Hematopoietic multipotent progenitor cell treated with erythropoietin and hydrocortisone succinate and interleukin-3 and kit ligand, for 8 days (in vitro differentiated cells): ENCODE measurements at places on chromosomes 3 and 15.

- DNase-seq = no peak
Observed at GRCh38 chr3:55333046-55333445, 154.1 kb downstream of the WNT5A start.

GRCh38 chr3:128932516-128933212 lies 53.2 kb downstream of the ACAD9 start:
- DNase-seq = no peak

DNA sequence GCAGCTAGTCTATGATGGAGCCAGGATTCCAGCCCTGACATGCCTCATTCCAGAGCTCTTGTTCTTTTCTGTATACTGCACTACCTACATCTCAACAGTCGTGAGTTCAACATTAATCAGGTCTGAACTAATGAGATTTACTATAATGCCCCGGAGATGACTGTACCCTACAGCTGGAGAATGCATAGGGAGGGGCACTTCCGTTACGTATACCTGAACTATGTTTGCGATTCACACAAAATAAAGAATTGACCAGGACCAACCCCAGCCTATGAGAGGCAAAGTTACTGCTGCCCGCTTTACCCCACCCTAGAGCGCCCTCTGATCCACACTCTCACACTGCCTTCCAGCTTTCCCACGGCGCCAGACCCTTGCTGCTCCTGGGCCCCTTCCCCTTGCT lies 97.0 kb downstream of the IGF2BP2 start:
- DNase-seq = no peak

- no peak for DNase-seq
Observed at GRCh38 chr3:94423578-94423977, 360.7 kb downstream of the NSUN3 start.

GRCh38 chr3:39241561-39241960 lies 38.3 kb downstream of the CX3CR1 start:
- DNase-seq = no peak

GRCh38 chr3:147758771-147759170 lies 349.6 kb downstream of the ZIC1 start:
- no peak for DNase-seq

DNA sequence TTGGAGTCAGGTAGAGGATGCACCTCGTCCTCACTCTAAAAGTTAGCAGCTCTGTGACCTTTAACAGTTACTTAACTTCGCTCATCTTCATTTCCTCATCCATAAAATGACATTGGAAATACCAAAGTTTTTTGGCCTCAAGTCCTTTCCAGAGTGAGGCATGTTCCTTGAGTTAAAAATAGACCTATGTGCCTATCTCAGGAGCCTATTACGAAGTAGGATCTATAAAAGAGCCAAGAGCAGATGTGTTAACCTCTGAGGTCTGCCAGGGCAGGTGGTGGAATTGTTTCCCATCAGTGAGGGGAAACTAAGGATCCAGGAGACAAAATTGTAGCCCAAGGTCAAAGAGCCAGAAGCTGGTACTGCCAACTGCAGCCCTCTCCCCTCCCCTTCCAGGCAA lies 120.4 kb upstream of the EIF1B start:
- no peak for DNase-seq

GRCh38 chr3:53238051-53238850 lies 17.6 kb downstream of the TKT start:
- peak; percentile 34 for DNase-seq

DNA sequence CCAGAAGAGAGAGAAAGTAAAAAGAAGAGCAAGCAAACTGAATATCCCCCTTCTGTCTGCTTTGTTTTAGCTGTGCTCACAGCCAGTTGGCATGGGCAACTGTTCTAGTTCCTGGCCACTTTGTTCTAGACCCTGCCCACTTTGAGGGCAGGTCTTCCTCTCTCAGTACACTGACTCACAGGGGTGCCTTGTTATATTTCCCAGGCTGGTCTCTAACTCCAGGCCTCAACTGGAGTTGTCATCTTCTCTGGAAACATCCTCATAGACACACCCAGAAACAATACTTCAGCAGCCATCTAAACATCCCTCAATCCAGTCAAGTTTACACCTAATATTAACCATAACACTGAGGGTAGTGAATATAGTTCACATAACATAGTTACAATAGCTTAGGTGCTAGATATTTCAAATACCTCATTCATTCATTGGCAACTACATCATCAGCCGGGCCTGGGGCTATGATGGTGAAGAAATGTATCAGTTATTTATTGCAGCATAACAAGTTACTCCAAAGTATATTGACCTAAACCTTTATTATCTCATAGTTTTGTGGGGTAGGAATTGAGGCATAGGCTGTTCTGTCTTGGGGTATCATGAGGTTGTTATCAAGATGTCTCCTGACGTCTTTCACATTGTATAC lies 106.0 kb downstream of the UBE2E2 start:
- no peak for DNase-seq

GRCh38 chr3:12301513-12301912 lies 12.6 kb downstream of the PPARG start:
- no peak for DNase-seq

GRCh38 chr15:61226361-61227256 lies 2.5 kb downstream of the RORA start:
- no peak for DNase-seq

- DNase-seq = no peak
Observed at GRCh38 chr3:44208568-44208967, 33.1 kb upstream of the TOPAZ1 start.

DNA sequence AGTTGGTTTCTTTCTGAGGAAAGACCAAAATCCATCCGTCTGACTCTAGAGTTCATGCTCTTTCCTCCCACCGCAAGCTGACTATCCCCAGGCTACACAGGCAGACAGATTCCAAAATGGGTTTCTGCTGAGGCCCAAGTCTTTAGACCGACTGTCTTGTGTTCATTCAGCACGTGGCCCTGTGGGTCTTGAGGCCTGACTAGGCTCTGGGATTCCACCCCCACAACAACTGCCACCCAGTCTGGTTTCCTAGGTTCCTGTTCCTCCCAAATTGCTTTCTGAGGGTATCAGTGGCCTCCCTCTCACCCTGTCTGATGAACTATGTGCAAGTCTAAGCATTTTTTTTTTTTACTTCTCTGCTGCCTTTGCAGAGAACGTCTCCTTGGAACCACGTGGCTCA lies 67.7 kb downstream of the CYP19A1 start:
- DNase-seq = no peak

DNA sequence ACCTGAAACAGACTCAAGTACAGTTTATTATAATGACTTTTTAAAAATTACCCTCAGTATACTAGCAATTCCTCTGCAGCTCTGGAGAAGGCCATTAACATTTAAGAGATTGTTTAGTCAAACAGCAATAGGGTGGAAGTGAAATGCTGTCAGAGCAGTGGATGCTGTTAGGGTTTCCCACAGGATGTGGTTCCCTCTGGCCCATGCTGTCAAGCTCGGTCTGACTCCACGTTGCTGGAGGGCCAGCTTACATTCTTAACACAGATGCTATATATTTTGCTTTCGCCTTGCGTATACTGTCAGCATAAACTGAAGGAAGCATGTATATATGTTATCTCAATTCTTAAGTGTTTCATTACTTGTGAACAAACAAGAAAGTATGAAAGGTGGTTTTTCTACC lies 231.1 kb upstream of the COL8A1 start:
- DNase-seq = no peak

DNA sequence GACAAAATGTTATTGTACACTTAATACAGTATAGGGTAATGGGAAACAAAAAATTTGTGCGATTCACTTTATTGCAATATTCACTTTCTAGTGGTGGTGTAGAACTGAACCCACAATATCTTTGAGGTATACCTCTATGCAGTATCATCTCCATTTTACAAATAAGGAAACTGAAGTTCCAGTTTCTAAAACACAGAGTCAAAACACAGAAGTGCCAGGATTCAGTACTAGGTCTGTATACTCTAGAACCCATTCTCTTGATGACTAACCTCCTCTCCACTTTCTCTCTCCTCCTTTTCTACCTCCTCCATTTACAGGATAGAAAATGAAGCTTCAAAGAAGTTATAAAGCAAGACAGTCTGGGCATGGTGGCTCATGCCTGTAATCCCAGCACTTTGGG lies 62.2 kb downstream of the MB21D2 start:
- no peak for DNase-seq

DNA sequence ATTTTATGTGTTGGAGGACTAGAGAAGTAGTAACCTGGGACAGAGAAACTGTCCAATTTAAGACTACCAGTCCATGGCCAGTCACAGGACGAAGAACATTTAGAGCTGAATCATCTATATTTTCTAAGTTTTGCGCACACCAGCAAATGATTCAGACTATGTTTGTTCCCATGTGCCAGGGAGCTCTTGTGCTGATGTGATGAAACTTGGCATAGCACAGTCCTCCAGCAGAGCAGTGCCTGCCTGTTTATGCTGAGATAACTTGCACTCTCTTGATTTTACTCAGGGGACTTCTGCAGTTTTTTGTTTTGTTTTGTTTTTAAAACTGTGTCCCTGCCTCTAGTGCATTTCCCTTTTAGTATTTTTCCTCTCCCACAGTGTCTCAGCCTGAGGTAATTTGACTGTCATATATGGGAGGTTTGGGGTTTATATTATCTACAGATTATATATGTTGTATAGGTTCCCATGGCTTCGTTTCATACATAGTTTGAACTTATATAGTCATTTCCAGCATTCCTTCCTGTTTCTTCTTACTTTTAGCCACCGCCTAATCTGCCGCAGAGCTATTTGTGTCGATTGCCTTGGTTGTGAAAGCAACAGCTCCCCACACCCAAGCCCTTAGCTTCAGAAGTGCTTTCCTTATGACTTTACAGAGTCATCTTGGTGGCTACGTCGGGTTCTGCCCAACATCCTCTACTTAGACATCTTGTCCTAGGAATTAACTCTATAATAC lies 45.5 kb downstream of the PPM1L start:
- DNase-seq = peak; percentile 26

- DNase-seq = no peak
Observed at GRCh38 chr3:193744048-193744821, 151.2 kb downstream of the OPA1 start.

DNA sequence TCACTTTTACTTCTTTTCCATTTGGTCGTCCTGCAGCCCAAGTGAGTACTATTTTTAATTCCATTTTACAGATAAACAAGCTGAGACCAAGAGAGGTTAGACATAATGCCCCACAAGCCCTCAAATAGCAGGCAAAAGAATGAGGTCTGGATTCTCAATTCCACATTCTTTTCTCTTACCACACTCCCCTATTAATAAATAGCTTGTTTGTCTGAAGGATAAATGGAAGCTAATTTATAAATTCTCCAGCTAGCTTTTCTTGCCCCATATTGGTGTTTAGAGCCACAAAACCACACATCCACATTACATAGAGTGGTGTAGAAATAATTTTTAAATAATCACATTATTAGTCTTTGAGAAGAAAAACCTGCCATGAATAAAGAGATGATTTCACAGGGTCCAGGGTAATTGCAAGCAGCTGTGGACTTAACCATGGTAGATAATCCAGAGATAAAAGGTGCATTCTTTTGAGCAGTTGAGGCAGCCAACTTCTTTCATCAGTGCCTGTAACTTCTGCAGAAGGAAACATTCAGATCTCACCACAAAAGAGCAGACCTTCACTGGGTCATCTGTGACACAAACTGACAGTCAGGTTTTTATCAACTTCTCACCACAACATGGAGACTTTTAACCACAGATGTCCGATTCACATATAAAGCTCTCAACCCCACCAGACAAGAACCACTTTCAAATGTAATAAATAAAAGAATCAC lies 313.4 kb upstream of the STT3B start:
- peak; percentile 20 for DNase-seq

GRCh38 chr3:184466413-184466960 lies 86.6 kb downstream of the CHRD start:
- peak; percentile 80 for DNase-seq

- DNase-seq = no peak
Observed at GRCh38 chr3:141170678-141171295, 60.8 kb upstream of the PXYLP1 start.

GRCh38 chr3:150385296-150386242 lies 22.5 kb upstream of the TSC22D2 start:
- peak; percentile 33 for DNase-seq

- no peak for DNase-seq
Observed at GRCh38 chr3:86954226-86954625, 36.7 kb downstream of the VGLL3 start.

DNA sequence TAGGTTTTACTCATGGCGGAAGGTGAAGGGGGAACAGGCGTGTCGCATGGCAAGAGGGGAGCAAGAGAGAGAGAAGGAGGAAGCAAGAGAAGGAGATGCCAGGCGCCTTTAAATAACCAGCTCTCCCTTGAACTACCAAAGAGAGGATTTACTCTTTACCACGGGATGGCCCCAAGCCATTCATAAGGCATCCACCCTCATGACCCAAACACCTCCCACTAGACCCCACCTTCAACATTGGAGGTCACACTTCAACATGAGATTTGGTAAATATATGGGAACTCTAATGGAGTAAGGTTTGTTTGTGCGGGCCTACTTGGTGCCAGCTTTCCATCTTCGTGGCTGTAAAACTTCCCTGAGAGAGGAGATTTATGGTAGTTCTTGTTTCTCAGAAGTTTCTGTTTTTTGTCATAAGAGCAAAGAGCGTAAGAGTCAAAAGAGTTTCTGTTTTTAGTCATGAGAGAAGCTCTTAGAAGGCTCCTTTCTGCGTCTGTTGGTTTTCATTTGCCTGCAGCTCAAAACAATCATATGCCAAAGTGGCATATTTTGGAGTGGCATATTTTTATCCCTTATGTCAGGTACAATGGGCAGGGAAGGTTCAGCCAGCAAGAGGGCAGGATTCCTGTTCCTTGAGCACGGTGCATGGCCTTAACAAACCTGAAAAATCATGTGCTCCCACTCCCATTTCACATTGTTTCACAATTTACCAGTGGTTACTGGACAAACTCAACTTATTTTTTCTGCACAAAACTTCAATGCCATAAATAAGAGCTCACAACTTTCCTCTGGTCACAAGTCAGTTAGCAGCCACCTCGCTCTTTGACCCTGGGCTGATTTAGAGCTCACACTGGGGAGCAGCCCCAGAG lies 12.5 kb downstream of the PML start:
- no peak for DNase-seq

DNA sequence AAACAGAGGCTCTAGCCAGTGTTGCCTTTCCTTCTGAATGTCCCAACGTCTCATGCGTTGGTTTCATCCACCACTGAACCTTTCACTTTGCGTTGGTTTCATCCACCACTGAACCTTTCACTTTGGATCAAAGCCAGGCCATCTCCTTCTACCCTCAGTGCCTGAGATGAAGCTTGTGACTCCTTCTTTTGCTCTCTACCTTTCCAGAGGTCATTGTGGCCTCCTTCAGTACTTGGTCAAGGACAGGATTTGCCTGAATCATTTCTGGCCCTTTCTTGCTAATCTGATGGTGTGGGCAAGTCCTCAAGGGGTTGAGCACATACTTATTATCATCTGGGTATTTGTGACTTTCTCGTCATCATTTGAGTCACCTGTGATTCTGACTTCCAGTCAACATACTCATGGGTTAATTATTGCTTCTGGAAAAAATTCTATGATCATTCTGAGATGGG lies 50.0 kb downstream of the SELENOT start:
- DNase-seq = no peak
